ENCODE measurements at places on chromosomes 12 and 14.

DNA sequence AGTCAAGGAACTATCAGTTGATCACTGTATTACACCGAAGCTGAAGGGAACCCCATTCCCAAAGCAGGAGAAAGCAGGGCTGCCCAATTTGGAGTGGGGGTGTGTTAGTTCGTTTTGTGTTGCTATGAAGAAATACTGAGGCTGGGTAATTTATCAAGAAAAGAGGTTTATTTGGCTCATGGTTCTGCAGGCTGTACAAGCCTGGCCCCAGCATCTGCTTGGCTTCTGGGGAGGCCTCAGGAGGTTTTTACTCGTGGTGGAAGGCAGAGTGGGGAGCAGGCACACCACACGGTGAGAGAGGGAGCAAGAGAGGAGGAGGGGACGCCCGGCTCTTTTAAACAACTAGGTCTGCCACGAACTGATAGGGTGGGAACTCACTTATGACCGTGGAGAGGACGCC is 16.7 kb upstream of the DIO3 start:
- no peak for DNase-seq

DNA sequence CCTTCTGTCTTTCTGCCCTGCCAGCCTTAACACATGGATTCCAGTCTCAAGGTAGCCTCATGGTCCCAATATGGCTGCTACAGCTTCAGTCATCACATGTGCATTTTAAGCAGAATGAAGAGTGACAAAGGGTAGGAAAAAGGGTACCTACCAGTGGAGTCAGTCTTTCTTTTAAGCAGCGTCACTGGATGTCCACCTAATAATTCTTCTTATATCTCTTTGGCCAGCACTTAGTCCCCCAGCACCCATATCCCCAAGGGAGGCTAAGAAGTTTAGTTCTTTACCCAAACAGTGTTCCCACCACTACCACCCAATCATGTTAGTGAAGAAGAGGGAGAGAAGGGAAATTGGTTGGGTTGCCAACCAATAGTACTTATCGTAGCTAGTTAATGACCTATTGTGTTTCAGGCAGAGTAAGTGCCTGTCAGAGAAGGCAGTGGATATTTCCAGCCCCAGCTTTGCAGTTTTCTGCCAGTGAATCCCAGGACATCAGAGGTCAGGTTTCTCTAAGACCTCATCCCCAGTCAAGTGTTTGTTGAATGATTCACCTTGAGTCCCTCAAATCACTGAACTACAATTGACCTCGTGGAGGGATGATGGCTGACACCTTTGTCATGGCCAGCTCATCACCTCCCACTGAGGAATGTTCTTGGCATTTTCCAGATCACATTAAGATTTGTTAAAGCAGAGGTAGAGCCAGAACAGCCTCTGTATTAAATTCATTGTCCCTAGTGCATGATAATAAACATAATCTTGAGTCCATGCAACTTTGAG is 250.9 kb upstream of the CRY1 start:
- no peak for DNase-seq

DNA sequence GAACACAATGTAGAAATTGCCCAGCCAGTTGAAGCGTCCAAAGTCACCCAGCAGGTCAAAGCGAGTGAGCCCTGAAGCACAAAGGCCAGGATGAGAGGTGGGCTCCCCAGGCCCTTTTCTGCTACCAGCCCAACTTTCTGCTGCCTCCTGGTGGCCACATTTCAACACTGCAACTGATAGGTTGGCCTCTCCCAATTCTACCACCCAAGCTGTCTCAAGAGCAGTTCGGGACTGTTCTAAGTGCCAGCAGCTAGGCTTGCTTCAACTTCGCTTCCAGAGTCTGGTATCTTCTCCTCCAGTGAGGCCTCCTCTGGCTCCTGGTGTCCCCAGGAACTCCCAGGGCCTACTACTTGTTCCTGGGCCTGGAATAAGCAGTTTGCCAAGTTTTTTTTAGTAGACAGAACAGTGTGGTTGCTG is 3.4 kb upstream of the DHH start:
- DNase-seq, result peak; percentile 72

- DNase-seq, result peak; percentile 15
Measured at GRCh38 chr12:123519141-123520001, 14.1 kb downstream of the RILPL1 start.

DNA sequence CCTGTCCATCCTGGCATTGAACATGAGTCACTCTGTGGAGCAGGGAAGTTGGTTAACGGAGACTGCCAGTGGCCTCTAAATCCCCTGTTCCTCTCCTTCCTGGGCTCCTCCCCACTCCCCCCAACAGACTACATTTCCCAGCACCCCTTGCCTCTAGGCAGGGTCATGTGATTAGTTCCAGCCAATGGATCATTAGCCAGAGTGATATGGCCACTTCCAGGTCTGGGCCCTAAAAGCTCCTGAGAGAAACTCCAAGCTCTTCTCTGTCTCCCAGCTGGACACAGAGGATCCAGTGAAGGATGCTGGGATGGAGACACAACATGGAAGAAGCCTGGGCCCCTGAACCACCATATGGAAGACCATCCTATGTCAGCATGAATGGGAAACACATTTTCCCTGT is 54.4 kb upstream of the RFLNA start:
- DNase-seq, result no peak

- DNase-seq, result no peak
Measured at GRCh38 chr14:98951521-98952152, 320.4 kb downstream of the BCL11B start.

GRCh38 chr12:70724444-70724843 is 87.2 kb upstream of the PTPRB start:
- no peak for DNase-seq

DNA sequence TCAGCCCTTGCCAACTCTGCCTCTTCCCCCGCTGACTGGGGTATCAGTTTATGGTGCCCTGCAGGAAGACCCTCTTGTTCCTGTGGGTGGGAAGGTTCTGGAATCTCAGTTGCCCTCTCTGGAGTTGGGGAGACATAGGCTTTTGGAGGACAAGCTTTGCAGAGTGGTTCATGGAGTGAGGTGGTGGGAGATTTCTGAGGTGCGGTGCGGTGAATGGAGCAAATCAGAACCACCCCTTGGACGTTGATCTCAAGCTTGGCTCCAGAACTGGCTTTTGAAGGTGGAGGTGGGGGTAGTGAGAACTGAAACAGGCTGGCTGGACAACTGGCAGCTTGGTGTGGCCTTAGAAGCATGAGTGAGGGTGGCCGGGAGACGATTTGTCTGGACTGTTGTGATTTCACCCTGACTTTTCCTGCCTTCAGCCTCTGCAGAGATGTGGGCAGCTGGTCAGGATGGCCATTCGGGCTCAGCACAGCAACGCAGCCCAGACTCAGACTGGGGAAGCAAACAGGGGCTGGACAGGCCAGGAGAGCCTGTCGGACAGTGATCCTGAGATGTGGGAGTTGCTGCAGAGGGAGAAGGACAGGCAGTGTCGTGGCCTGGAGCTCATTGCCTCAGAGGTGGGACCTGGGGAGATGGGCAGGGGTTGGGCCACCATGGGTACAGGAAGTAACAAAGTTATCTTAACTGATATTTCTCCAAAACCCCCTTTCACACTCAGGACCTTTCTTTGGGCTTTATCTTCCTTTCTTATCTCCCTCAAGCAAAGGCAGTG is 1.1 kb downstream of the SHMT2 start:
- DNase-seq, result no peak

DNA sequence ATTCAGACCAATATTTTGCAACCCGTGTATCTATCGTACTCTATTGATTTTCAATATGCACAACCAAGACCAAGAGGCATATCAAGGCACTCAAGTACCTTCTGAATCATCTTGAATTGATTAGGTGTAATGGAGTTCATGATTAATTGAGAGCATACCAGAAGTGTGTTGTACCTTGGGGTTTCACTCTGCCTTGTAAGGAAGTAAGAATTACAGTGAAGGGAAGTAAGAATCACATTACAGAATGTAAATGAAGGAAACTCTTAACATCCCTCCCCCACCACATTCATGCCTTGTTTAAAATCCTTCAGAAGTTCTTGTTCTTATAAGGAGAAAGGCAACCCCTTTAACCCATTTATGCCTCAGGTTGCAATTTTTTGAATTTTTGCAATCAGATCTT is 5.4 kb upstream of the MGAT4C start:
- DNase-seq, result no peak

- DNase-seq, result peak; percentile 42
Measured at GRCh38 chr14:64762044-64763034, 58.1 kb downstream of the PLEKHG3 start.

DNA sequence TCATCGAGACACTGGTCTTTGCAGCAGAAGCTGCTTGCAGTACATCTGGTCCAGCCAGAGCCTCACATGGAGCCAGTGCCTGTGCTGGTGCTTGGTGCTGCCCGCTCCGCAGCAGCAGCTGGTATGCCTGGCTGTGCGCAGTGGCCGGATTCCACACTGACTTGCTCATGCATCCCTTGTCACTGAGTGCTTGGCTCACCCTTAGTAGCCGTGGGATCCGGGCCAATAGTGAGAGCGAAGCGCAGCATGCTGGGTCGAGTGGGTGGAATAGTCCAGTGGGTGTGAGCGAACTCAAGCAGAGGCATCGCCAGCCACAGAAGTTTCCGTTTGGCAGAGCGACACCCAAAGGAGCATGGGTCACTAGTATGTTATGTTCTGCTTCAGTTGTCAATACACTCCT is 10.1 kb upstream of the FBXO33 start:
- no peak for DNase-seq

DNA sequence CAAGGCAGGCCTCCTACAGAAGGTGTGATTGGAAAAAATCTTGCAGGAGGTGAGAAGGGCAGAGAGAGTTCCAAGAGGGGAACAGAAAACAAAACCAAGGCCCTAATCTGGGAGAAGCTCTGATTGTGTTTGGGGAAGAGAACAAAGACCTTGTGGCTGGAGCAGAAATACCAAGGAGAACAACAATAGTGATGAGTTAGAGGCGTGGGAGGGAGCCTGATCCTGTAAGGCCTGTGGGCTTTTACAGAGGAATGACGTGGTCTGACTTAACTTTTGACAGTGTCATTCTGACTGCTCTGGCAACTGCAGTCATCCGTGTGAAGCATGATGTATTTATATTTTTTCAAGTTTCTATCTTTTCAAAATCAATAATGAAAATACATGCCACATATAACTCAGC is 200.6 kb downstream of the ANO4 start:
- DNase-seq, result no peak

- DNase-seq, result no peak
Measured at GRCh38 chr14:26966908-26967307, 369.1 kb upstream of the NOVA1 start.

DNA sequence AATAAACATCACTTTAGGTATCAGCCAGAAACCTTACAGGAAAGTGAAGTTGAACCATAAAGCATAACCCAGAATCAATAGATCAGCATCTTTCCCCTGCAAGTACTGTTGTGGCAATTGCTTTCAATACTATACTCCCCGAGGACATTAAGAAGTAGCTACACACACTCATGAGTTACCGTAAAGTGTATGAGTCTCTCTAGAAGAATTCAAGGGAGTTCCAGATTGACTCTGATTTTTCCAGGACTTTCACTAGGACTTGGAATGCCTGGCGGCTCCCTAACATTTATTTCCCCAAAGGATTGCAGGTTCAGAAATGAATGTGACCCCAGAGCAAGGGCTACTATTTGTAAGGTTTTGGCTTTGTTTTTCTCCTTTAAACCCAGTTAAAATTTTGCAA is 465.4 kb upstream of the MDGA2 start:
- DNase-seq, result no peak

DNA sequence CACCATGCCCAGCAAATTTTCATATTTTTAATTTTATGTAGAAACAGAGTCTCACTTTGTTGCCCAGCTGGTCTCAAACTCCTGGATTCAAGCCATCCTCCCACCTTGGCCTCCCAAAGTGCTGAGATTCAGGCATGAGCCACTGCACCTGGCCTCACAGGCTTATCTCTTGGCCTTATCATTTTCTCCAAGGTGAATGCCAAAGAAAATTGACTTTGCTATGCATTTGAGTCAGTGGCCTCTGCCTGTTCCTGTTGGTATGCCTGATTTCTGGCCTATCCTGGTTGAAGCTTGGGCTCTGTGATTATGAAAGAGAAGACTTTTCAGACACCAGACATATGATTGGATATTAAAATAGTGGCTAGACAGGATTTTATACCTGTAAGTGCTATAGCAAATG is 34.2 kb downstream of the MANSC1 start:
- DNase-seq, result no peak

- no peak for DNase-seq
Measured at GRCh38 chr14:68670359-68670715, 122.5 kb downstream of the ZFP36L1 start.

DNA sequence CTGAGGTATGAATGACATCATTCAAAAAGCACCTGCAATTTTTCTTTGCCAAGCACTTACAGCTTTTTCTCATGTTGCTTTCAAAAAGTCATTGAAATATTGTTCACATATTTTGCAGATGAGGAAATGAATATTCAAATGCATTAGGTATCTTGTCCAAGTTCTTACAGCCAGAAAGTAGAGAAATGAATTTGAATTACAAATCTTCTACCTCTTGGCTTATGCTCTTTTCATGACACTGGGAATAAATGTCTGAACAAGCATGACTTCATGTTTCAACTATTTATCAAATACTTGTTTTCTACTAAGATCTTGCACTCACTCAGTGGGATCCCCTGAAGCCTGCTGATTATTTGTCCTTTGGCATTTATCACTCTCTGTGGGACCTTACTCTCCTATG is 267.2 kb upstream of the BTG1 start:
- DNase-seq, result no peak

DNA sequence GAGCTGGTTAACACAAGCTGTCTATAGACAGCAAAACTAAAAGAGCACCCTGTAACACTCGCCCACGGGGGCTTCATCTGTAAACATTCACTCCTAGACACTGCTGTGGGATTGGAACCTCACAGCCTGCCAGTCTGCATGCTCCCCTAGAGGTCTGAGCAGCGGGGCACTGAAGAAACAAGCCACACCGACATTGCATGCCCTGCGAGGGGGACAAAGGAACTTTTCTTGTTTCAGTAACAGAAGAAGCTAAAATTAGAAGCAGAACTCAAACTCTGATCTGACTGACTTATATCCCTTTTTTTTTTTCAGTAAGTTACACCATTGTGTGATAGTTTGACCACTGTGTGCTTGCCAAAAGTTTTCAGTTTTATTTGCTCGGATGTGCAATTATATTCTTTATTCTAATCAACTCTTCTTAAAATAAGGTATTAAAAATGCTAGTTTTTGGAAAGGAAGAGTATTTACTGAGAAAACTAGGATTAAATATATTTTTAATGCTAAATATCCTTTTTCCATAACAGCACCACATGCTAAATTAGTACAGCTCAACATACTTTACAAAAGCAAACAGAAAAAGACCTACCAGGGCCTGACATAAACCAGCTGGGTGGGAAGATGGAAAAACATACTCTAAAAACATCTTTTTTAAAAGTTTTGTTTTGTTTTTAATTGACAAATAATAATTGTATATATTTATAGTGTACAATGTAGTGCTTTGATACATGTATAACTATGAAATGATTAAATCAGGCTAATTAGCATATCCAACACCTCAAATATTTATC is 100.2 kb downstream of the EPS8 start:
- no peak for DNase-seq

DNA sequence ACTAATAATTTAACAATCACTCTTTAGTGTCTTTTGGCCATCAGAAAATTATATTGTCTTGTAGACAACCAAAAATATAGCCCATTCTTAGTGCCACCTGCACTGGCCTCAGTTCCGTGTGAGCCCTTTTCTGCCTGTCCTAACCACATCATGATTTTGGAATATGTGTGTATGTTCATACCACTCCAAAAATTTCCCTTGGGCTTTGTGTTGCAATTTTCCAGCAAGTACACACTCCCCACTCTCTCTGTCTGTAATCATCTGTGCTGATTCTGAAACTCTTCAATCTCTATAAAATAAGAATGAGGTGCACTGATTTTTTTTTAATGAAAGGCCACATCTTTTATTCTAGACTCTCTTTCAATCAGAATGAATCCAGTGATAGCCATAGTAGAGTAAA is 196.0 kb downstream of the PIK3C2G start:
- no peak for DNase-seq

Data from activated naive CD8-positive, alpha-beta T cell treated with anti-CD3 and anti-CD28 coated beads, Interleukin-2, amount 50 U/mL, for 24 hours (primary cell).